Calu3 (cell line): ENCODE measurements at places on chromosomes 3 and 15.

GRCh38 chr3:195896361-195897080 lies 11.8 kb downstream of the TNK2 start:
- DNase-seq = no peak

DNA sequence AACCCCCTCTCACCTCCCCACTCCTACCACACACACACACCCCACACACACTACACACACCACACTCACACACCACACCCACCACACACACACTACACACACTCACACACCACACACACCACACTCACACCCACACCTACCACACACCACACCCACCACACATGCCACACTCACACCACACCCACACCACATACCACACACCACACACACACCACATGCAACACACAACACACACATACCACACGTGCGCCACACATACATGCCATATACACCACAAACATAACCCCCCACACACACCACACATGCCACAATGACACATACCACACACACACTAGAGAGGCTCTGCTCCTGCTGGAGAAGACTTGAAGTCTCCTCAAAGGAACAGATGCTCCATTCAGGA lies 5.9 kb upstream of the ITPKA start:
- no peak for DNase-seq

DNA sequence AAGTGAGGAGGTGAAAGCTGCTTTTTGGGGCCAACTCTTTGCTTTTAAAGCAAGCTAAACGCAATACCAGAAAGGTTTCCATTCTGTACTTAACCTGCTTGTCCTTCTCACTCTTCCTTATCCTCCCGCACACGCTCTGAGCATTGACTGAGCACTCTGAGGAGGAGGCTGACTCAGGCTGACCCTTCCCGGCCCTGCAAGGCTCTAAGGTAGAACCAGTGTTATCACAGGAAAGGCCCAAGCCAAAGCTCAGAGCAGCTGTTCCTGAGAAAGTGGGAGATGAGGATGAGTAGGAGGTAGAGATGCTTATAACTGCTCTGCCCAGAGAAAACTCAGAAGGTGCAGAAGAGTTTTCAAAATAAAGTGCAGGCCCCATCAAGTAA lies 2.3 kb downstream of the B3GNT5 start:
- DNase-seq = peak; percentile 47

DNA sequence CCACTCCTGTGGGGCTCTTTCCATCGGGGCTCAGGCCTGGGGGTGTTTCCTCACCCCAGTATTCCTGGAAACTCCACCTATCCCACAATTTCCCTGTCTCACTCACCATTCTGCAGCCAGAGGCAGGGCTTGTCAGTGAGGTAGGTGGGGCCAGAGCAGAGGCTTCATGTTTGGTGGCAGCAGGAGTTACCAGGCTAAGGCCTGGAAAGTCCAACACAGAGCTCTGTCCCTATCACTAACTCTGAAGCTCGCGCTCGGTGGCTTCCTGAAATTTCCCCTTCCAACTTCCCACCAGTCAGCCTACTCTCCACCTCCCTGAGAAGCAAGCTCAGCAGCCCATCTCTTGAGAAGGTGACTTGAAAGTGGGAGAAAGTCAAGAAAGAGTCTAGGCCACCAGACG lies 44.2 kb downstream of the CDC25A start:
- no peak for DNase-seq

GRCh38 chr15:38190501-38190900 lies 62.1 kb upstream of the SPRED1 start:
- no peak for DNase-seq

GRCh38 chr3:125061646-125062045 lies 5.8 kb upstream of the HEG1 start:
- DNase-seq = no peak

DNA sequence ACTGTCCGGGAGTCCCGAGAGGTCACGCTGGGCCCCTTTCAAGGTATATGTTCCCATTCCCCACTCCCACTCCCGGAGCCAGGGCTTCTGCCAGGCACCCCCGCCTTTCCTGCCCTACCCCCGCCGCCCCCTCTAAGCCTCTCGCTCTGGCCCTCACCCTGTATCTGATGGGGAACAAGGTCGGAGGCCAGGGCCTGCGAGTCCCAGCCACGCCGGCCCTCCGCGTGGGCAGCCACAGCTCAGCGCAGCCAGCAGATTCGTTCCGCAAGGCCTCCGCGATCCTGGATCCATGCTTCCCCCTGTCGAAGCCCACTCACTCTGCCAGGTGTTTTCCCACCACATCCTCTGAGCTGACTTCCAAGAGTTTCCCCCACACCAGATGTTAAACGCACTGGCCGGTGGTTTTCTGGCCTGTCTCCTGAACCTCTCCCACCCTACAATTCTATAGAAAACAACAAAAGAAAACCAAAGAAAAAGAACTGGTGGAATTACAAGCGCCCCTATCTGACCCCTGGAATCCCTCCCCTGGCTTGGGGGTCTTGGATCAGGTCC lies 303.7 kb downstream of the NTRK3 start:
- no peak for DNase-seq

DNA sequence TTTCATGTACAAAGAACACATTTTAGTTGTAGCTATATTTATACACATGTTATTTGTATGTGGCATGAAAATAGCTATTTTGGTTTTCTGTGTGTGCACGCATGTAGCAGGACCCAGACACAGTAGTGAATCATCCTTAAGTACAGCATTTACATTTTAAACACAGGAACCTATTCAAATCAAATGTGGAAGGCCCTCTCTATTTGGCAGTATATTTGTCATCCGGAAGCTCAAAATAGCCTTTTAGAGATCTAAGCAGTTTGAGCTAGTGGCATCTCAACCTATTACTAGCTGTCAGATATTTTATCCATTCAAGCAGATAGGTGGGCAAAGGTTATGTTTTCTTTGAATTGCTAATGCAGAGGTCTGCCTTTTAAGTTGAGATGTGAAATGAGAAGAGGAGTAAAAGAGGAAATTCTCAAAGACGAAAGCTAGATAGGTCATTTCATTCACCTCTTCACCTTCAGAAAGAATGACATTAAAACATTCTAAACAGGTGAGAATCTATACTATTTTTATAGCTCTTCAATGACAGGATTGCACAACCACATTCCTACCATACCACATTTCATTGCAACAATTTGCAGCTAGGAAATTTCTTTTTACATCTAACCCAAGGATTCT lies 46.3 kb upstream of the TIPARP start:
- peak; percentile 39 for DNase-seq

DNA sequence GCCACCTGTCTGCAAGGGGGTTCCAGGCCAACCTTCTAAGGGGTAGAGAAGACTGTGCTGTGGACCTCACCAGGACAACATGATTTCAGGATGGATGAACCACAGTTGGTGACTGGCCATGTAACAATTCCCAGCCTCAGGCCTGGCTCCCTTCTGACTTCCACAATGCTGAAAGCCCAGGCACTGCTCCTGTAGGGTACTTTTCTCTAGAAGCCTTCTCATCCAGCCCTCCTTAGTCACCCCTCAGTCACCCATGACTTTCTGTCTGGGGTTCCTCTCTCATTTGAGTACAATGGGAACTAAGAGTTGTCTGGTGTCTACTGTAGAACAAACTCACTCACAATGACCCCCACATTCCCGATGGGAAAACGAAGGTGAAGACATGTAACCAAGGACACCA lies 8.6 kb downstream of the ALS2CL start:
- DNase-seq = no peak

DNA sequence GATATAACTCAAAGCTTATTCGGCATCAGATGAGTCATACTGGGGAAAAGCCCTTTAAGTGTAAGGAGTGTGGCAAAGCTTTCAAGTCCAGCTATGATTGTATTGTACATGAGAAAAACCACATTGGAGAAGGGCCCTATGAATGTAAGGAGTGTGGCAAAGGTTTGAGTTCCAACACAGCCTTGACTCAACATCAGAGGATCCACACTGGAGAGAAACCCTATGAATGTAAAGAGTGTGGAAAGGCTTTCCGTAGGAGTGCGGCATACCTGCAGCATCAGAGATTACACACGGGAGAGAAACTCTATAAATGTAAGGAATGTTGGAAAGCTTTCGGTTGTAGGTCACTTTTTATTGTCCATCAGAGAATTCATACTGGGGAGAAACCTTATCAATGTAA lies 7.5 kb downstream of the ZNF621 start:
- no peak for DNase-seq

DNA sequence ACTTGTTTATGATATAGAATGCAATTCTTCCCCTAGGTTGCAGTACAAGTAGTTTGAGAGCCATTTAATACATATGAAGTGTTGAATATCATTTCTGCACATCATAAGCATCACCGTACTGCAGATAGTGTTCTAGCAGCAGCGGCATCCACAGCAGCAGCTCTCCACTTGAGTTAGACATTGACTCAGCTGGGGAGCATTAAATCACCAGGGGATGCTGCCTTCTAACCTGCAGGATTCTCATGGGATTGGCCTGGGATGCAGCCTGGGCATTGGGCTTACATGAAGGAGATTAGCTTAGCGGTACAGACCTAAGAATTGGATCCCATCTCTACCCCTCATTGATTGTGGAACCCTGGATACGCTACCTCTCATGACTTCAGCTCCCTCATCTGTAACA lies 43.3 kb downstream of the CNTN3 start:
- DNase-seq = no peak

- DNase-seq = peak; percentile 77
Observed at GRCh38 chr15:55846116-55846707, 103.3 kb upstream of the PRTG start.

DNA sequence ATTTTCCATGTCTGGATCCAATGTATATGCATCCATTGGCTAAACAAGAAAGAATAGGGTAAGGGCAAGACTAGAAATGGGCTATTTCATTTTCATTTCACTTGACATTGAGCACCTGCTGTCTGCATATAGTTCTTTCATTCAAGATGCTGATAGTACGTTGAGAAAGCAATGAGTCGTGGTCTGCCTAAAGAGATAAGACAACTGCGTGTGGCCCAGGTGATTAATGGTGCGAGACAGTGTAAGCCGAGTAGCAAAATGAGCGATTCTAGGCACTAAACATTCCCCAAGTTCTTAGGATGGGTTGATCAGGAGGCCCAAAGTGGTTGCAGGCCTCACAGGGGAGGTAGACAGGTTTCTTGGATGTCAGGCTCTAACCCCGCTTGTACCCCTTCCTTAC lies 235.4 kb downstream of the PDCD6IP start:
- DNase-seq = no peak

- peak; percentile 38 for DNase-seq
Observed at GRCh38 chr3:45137656-45138181, 8.5 kb downstream of the CDCP1 start.

- DNase-seq = no peak
Observed at GRCh38 chr15:76979331-76979925, 15.5 kb upstream of the PSTPIP1 start.

- peak; percentile 88 for DNase-seq
Observed at GRCh38 chr3:46935168-46935858, 41.2 kb downstream of the CCDC12 start.

- no peak for DNase-seq
Observed at GRCh38 chr3:72246685-72247084, 461.7 kb upstream of the PROK2 start.

DNA sequence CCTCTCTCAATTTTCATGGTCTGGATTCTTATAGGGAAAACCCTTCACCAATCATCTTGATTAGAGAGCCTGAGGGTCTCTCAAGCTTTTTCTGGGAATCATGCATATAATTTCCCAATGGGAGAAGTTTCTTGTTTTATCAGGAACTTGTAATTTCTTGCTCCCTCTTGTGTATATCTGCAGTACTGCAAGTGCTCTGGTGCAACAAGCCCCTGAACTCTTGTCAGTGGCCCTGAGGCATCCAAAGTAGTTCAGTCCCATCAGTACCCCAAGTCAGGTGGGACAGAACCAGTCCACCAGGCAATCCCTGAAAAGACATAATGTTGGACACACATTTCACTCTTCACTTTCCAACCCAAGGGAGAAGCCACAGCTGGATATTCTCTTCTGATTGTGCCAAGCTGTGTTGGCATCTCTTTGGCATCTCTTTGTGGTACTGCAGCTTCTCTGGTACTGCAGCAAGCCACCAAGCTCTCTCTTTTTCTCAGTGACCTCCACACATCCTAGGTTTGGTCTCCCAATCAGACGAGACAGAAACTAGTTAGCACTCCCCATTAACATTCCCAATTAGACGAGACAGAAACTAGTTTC lies 214.5 kb downstream of the ZIC4 start:
- DNase-seq = peak; percentile 81

- DNase-seq = no peak
Observed at GRCh38 chr3:146544929-146545528, 622 bp upstream of the PLSCR1 start.

GRCh38 chr3:48273594-48274211 lies 32.8 kb downstream of the ZNF589 start:
- peak; percentile 69 for DNase-seq

- DNase-seq = peak; percentile 16
Observed at GRCh38 chr15:57743424-57743823, 36.9 kb downstream of the POLR2M start.

DNA sequence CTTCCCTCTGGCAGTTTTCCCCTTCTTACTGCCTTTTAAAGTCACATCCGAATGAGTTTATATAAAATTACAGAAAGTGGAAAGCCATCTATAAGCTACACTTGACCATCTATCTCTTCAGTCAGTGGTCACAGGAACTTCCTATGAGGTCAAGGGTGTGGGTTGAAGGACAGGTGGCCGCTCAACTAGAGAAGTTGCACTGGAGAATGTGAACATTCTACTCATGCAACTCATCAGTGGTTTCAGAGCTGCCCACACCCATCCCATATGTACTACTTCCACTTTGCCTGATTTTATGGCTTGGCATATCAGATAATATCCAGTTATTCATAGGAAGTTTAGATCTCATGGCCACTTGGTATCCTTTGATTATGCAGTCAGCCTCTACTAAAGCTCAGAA lies 57.4 kb upstream of the TMEM158 start:
- DNase-seq = no peak

GRCh38 chr15:100081454-100081853 lies 260.3 kb downstream of the ADAMTS17 start:
- DNase-seq = no peak

DNA sequence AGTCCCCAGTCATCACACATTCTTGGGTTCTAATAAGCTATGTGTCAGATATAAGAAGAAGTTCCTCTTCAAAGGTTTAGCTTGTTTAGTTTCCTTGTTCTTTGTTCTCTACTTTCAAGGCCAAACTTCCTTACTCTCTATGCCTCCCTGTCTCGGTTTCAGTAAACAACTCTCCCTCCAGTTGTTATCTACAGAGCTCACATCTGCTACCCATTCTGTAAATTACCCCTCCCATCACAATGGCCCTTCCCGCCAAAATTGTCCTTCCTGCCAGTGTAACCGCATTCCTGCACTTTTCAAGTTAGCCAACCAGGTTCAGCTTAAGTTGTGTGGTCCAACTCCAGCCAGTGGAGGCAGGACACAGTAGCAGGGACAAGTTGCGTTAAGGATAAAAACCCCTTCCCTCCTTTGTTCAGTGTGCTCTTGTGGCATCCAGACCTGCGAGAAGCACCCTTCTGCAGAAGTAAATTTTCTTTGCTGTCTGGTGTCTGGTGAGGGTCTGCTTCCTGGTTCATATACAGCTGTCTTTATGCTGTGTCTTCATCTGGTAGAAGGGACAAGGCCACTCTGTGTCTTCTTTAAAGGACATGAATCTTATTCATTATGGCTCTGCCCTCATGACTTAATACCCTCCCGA lies 342.1 kb upstream of the GRM7 start:
- no peak for DNase-seq

GRCh38 chr15:57472861-57473260 lies 96.6 kb downstream of the CGNL1 start:
- DNase-seq = no peak

GRCh38 chr15:69328080-69328479 lies 29.4 kb downstream of the PAQR5 start:
- no peak for DNase-seq
